ENCODE measurements at places on chromosomes 5 and 9. TPM values are rescaled to one million over a fixed set of nuclear protein-coding genes. Genes with fewer than 3 reads are reported as not detected.

- no peaks in the 10 kb centered on the region for H3K4me1 ChIP-seq
- peak overlapping the region; percentile 84 for H3K4me3 ChIP-seq
- DNase-seq: no peak
- peak overlapping the region; percentile 60 for H3K27ac ChIP-seq
- peaks cover 2% of the 10 kb centered on the region for H3K27me3 ChIP-seq
- H3K36me3 ChIP-seq: peaks cover 3% of the 10 kb centered on the region
Measured at GRCh38 chr5:175479125-175479881, 943 bp downstream of the SFXN1 start.

- no peaks in the 10 kb centered on the region for H3K36me3 ChIP-seq
- no peak within 1 kb of the TSS for H3K27ac ChIP-seq
- peak within 1 kb of the TSS; percentile 28 for H3K4me3 ChIP-seq
- DNase-seq: peak; percentile 1
Measured at GRCh38 chr5:141094481-141095262, at the start of gene PCDHB2. TSS of gene PCDHB2 (plus strand) at chr5:141094615. CDS start at chr5:141094791, 176 bp downstream.

ARID3C gene
- 0.16 TPM for total RNA-seq

DNA sequence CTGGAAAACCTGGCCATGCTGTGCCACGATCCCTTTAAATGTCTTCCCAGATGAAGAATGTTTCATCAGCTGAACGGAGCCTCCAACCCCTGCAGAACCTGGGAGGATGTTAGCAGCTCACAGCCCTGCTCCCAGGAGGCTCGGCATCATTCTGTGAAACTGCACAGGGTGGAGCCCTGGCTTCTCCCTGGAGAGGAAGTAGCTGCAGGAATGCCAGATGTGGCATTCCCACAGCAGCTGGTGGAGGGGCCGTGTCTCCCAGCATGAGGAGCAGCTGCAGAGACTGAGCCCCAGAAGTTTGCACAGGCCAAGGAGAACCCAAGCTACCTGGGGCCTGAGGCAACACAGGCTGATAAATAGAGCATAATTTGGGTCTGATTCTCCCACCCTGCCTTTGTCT, 165.8 kb upstream of the MAP3K1 start:
- DNase-seq: no peak
- no peak overlapping the region for H3K4me3 ChIP-seq
- H3K36me3 ChIP-seq: no peaks in the 10 kb centered on the region
- H3K27me3 ChIP-seq: peaks cover 9% of the 10 kb centered on the region
- H3K4me1 ChIP-seq: no peaks in the 10 kb centered on the region
- no peak overlapping the region for H3K27ac ChIP-seq

DNA sequence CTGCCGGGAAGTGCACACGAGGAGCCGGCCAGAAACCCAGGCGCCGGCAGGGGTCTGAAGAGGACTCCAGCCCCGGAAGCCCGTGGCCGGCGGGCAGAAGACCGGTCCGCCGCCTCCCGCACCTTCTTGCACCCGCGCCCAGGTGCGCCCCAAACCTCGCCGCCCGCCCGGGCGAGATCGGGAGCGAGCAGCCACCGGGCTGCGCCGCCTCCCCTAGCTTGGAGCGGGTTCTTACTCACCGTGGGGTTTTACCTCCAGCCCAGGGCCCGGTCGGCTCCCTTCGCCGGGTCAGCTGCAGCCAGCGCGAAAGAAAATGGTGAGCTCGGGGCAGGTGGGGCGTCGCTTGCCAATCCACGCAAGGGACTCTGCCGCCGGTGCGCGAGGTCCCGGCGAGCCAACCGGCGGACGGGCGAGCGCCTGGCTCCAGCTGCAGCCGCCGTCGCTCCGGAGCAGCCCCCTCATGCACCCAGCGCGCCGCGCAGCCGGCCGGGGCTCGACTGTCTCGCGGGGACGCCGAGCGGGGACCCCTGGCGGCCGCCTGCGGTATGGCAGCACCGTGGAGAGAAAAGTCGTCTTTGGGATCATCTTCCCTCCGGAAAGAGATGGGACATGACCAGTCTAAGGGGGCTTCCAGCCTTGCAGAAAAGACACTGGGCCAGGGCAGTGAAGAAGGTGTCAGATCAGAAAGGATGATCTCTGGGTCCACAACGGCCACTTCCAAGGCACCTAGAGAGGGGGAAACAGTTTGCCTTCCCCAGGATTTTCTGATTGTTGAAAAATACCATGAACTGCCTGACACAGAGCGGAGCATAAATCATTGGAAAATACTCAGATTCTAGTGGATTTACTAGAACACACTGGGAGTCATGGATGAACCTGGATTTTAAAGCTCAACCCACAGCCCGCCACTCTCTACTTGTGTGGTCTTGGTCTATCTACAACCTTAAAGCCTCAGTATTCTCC, at the start of gene MOB3B:
MOB3B (minus strand) TSS at position 499 of the 963 bp plus-strand sequence. CDS start 74,264 bp downstream, outside the sequence.
- peaks cover 10% of the 10 kb centered on the region for H3K4me1 ChIP-seq
- DNase-seq: peak; percentile 19
- H3K4me3 ChIP-seq: peak within 1 kb of the TSS; percentile 62
- no peaks in the 10 kb centered on the region for H3K36me3 ChIP-seq

DNA sequence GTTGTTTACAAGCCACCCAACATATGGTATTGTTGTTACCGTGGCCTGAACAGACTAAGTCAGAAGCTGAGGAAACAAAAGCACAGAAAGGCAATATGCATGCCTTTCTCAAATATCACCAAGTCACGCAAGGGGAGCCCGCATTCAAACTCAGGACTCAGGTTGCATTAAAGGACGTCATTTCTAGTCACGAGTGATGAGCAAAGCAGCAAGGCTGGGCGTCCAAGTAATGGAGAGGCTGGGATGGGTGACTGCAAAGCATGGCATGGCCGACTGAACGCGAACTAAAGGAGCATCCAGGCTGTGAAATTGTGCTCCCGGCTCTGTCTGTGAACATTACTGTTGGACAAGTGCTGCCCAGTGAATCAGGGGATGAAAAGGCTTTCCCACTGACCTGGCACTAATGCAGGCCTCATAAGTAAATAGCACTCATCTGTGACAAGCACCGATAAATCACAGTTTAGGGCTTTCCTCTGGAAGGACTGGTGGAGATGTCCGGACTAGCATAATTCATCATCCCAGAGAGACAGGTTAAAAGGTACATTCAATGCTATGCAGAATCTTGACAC, 202.8 kb downstream of the SPOCK1 start:
- DNase-seq: peak; percentile 90
- no peaks in the 10 kb centered on the region for H3K36me3 ChIP-seq
- peaks cover 21% of the 10 kb centered on the region for H3K4me1 ChIP-seq
- peak overlapping the region; percentile 66 for H3K27ac ChIP-seq

DNA sequence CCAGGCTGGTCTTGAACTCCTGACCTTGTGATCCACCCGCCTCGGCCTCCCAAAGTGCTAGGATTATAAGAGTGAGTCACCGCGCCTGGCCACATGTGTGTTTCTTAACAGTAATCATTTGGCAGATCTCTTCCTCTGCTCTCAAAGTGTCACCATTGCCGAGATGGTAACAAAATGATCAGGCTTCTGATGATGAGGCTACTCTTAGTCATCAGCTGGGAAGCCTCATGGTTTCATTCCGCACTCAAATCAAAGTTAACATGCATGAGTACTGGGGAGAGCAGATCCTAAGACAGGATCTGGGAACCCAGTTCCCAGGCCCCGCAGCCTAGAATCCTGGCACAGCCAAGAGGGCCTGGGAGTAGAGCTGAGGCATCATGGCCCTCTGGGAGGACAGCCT, 27.4 kb downstream of the BARHL1 start:
- no peak overlapping the region for H3K4me3 ChIP-seq
- peak; percentile 86 for DNase-seq
- peak overlapping the region; percentile 39 for H3K27ac ChIP-seq
- H3K27me3 ChIP-seq: no peaks in the 10 kb centered on the region
- peaks cover 6% of the 10 kb centered on the region for H3K4me1 ChIP-seq

ATP10B gene
- not detected for total RNA-seq

DNA sequence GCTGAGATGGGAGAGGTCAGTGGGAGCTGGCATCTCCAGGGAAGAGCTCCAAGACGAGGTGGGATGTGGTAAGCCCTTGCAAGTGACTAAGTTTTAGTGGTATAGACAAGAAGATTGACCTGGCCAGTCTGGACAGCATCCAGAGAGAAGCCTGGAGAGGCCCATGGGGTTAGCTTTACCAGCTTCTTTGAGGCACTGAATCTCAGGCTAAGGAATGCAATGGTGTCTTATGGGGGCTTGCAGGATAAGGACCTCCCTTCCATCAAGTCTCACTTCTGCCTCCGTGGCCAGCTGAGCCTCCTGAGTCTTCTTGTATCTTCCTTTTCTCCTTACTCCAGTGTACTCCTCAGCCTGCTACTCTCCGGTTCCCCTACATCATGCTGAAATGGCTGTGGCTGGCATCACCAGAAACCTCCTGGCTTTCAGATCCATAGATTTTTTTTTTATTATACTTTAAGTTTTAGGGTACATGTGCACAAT, 56.5 kb upstream of the JADE2 start:
- no peaks in the 10 kb centered on the region for H3K36me3 ChIP-seq
- DNase-seq: no peak
- peaks cover 15% of the 10 kb centered on the region for H3K4me1 ChIP-seq

GRCh38 chr9:88387552-88388202, 567 bp upstream of the SPIN1 start:
- peak overlapping the region; percentile 72 for H3K27ac ChIP-seq
- no peaks in the 10 kb centered on the region for H3K27me3 ChIP-seq
- peak overlapping the region; percentile 94 for H3K4me3 ChIP-seq
- H3K4me1 ChIP-seq: peaks cover 13% of the 10 kb centered on the region
- H3K36me3 ChIP-seq: no peaks in the 10 kb centered on the region

DAB2 gene
- total RNA-seq: 84.5 TPM
